ENCODE measurements at places on chromosomes 4 and X.
A peak's percentile ranks its signal among the peaks of the same experiment; 100 is the strongest.

GRCh38 chrX:139202742-139203420 lies 327.7 kb upstream of the F9 start:
- no peak for DNase-seq

GRCh38 chr4:33959519-33959918 lies 2284.8 kb downstream of the ARAP2 start:
- DNase-seq: no peak

- no peak for DNase-seq
Measured at GRCh38 chrX:72308566-72309296, 3.0 kb upstream of the CITED1 start.

DNA sequence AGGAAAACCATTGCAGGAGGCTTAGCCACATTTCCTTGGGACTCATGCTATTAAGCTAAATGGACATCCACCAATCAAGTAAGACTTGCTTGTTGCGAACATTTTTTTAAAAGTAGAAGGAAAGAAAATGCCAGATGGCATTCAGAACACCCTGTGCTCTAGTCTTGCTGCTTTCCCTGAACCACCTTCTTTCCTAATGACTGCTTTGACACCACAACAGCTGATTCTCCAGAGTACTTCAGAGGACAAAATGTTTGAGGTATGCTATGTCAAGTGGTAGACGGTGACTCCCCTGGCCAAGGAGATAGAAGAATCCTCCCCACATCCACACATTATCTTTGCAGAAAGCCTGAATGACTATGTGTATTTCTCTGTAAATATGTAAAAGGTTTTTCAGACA lies 65.4 kb downstream of the ANK2 start:
- DNase-seq: no peak

DNA sequence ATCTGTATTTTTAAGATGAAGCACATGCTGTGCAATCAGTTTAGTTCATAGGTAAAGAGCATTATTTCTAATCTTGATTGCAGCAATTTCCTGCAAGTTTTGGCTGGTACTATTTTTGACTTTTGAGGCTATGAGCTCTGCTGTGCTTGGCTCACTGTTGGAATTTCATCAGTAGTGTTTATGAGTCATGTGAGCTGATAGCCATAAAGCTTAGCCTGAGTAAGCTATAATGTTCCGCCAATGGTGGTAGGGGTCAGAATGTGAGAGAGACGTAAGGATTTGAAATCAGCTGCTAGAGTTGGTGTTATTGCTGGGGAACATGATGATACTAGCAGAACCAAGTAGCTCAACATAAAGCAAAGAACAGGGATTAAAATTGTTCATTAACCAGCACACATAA lies 590.9 kb upstream of the GNPDA2 start:
- DNase-seq: no peak

- DNase-seq: no peak
Measured at GRCh38 chr4:162837241-162837640, 329.4 kb downstream of the NAF1 start.

- DNase-seq: no peak
Measured at GRCh38 chrX:72477781-72478181, 94.9 kb downstream of the HDAC8 start.

GRCh38 chrX:68920561-68920960 lies 91.7 kb downstream of the EFNB1 start:
- no peak for DNase-seq

DNA sequence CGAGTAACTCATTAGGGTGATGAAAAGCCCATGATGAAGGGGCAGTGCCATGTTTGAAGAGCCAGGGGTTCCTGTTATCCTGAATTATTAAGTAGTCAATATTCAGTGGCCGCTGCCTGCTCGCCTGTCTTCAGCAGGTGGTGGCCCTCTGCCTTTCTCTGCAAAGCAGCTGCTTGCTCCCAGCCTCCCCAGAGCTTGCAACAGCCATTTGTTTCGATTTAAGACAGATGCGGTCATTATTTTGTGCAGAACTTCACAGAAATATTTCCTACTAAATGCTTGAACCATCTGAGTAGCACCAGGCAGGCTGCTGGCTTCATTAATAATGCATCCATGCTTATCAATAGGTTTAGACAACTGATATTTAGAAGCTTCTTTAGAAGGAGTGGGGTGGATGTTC lies 104.3 kb upstream of the TTC29 start:
- no peak for DNase-seq

DNA sequence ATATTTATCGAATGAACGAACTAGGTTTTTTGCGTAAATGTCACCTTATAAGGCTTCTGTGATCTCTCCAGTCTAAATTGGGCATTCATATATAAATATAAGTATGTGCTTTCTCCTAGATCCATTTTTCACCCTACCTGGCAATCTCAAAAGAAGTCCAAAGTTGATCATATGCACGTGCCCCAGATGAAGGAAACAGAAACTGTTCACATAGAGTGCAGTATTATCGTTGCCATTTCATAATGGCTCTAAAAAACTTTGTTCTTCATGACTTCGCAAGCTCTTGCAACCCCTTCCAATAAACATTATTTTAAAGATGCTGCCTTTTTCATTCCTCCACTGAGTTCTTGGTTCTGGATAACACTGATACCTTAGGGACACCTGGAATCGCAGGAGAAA lies 708 bp downstream of the INTS12 start:
- DNase-seq: no peak

DNA sequence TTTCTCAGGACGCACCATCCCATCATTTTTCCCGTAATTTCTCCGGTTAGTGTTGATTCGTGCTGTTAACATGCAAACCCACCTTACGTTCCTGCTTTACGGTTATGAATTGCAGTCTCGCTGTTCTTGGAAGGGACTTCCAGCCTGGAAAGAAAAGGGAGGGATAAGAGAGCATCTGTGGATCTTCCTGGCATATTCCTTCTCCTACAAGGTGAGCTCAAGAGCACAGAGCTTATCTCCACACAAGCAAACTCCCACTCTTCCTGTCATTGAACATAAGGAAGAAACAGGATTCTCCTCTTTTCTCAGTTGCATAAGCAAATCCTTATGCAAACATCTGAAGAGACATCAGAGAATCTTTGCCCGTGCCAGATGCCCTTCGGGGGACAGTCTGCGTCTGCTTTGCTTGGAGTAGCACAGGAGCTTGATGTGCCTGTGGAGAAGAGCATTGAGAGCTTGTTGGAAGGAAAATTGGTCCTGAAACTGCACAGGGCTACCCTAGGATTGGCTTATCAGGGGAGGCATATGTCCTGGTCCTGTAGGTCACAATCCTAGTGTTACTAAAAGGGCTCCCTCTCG lies 127.0 kb downstream of the ASMT start:
- DNase-seq: no peak

- DNase-seq: no peak
Measured at GRCh38 chrX:124300405-124300804, 32.1 kb upstream of the TEX13D start.

DNA sequence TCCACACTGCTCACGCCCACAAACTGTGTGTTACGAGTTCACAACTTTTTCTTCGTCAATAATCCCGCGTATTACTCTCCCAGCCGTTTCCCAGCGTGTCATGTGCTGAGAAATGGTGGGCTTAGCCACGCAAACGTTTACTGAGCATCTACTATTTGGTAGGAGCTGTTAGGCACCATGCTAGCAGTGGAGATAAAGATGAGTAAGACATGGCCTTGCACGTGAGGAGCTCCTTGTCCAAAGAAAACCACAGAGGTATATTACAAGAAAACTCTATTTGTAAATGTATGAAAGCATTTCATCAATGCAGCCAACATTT lies 821 bp upstream of the TMEM128 start:
- no peak for DNase-seq

DNA sequence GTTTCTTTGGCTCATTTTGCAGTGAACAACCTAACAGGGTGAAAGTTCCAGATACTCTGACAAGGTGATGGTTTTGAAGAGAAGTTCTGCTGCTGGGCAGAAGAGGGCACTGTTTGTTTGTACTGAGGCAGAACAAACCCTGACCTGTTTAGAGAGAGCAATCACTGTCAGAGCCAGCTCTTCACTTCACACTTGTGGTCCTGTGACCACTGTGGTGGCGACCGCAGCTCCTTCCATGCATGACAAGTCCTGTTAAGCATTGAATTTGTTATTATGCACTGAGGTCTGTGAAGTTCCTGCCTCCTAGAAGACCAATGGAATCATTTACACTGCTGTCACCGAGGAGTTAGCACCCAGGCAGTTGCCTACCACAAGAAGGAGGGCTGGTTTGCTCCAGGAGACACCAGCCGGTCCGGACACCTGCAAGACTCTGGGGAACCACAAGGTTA lies 86.6 kb downstream of the ZNF330 start:
- DNase-seq: peak; percentile 6

- no peak for DNase-seq
Measured at GRCh38 chr4:13527981-13528820, 16.1 kb downstream of the NKX3-2 start.

GRCh38 chrX:24577091-24577490 lies 70.1 kb downstream of the PCYT1B start:
- DNase-seq: no peak

GRCh38 chrX:123206176-123206575 lies 22.1 kb downstream of the GRIA3 start:
- DNase-seq: no peak

DNA sequence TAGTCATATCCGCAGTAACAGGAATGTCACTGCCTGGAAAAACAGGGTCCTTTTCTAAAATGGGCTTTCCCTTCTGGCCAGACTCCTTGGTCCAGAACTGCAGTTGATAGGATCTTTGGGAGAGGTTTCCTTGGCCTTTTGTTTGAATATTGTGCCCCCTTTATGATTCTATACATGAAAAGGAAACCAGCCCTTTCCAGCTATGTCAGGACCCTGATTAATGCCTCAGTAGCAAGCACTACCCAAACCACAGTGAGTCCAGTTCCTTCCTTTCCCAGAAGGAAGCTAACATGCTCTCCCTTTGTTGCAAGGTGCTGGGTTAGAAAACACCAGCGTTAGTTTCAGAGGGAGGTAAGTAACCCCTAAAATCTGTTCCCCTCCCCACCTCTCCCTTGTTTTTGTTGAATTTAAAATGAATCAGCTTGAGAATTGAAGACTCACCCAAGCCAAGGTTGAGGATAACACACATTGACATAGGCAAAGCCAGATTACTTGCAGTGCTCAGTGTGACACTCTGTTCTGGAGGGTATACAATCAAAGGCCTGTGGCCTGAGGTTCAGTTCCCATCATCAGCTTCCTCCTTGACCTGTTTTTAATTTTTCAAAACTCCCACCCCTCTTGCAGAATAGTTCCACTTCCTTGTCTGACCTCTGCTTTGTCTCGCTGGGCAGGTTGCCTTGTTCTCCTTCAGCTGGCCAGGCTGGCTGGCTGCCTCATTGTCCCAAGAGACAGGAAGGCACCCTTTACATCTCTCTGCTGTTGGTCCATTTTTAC lies 87.6 kb upstream of the PLAC1 start:
- no peak for DNase-seq

DNA sequence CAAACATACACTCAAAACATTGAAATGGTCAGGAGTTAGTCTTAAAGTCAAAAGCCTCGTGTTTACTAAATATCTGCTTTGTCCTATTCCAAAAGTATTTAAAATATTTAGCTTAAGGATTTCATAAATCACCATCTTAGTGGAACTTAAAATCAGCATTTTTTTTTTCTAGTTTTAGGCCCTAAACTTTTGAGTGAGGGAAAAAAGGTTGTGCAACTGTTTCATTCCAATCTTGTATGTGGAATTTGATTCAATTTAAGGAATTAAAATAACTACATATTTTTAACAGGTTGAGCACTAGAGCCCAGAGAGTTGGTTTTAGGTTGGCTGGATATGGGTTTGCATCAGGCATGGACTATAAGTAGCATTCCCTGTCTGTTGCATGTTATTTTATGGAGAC lies 35.7 kb upstream of the ANK2 start:
- no peak for DNase-seq

- DNase-seq: no peak
Measured at GRCh38 chr4:4315461-4316149, 25.6 kb downstream of the ZBTB49 start.

DNA sequence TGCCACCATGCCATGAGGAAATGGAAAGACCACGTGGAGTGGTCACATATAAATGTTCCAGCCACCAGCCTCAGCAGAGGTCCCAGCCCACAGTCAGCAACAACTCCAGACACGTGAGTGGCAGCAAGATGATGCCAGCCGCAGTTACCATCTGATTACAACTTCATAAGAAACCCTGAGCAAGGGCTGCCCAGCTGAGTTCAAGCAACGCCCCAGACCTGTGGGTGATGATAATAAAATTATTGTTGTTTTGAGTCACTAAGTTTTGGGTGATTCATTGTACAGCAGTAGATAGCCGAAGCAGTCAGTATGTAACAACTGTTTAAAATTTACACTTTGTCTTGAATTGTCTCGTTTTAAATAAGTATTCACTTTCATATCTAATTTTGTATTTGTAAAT lies 5.8 kb upstream of the CCNG2 start:
- DNase-seq: no peak

- no peak for DNase-seq
Measured at GRCh38 chr4:124907881-124908280, 195.3 kb upstream of the ANKRD50 start.

DNA sequence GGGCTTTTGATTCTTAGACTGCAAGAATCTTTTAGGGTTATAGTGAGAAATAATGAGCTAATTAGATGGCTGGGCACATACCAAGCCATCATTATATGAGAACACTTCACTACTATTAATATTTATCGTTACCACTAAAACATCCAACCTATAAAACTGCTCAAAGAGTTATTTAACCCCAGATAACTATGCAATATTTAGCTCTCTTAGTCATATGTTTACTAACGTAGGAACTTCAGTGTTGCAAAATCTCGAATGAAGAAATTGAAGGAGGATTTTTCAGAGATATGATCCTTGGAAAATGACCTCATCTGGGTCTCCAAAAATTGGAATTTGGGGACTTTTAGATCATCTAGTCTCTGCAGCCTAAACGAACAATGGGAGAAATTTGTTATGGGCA lies 265.0 kb upstream of the RPS6KA3 start:
- DNase-seq: no peak

- no peak for DNase-seq
Measured at GRCh38 chr4:39543034-39543433, 15.8 kb upstream of the UGDH start.

DNA sequence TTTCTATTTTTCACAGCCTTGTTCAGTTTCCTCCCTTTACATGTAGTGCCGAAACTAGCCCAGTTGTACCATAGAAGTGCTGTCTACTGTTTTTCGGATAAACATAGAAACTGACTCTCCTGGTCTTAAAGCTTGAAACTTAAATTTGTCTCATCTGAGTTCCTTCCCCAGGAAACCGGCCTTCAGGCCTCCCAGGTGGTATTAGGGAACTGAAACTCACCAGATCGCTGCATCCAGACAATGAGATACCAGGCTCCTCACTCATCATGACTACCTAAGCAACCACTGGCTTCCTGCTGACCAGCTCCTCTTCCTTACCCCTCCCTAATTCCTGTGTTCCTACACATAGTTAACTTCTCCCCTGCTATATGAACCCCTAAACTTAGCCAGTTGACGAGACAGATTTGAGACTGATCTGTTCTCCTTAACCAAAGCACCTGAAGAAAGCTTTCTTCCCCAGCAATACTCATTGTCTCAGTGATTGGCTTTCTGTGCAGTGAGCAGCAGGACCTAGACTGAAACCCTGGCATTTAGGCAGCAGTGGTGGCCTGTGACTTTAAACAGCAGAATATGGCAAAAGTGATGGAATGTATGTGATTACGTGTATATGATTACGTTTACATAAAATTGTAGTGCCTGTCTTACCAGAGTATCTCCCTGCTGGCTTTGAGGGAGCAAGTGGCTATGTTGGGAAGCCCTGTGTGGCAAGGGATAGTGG lies 959.1 kb upstream of the LCORL start:
- DNase-seq: no peak

- no peak for DNase-seq
Measured at GRCh38 chr4:73709451-73710033, 30.8 kb upstream of the CXCL8 start.

- no peak for DNase-seq
Measured at GRCh38 chr4:21451032-21451431, 497.5 kb downstream of the KCNIP4 start.

- no peak for DNase-seq
Measured at GRCh38 chr4:145904413-145905177, 34.0 kb downstream of the ZNF827 start.

All from stimulated activated CD8-positive, alpha-beta memory T cell treated with anti-CD3 and anti-CD28 coated beads, Interleukin-15, amount 100 ng/mL, for 24 hours (primary cell).